Activated T-helper 17 cell treated with anti-CD3 and anti-CD28 coated beads, Interleukin-2, amount 50 U/mL, for 72 hours (primary cell): ENCODE measurements at places on chromosomes 7 and 10.
A peak's percentile ranks its signal among the peaks of the same experiment; 100 is the strongest.

DNA sequence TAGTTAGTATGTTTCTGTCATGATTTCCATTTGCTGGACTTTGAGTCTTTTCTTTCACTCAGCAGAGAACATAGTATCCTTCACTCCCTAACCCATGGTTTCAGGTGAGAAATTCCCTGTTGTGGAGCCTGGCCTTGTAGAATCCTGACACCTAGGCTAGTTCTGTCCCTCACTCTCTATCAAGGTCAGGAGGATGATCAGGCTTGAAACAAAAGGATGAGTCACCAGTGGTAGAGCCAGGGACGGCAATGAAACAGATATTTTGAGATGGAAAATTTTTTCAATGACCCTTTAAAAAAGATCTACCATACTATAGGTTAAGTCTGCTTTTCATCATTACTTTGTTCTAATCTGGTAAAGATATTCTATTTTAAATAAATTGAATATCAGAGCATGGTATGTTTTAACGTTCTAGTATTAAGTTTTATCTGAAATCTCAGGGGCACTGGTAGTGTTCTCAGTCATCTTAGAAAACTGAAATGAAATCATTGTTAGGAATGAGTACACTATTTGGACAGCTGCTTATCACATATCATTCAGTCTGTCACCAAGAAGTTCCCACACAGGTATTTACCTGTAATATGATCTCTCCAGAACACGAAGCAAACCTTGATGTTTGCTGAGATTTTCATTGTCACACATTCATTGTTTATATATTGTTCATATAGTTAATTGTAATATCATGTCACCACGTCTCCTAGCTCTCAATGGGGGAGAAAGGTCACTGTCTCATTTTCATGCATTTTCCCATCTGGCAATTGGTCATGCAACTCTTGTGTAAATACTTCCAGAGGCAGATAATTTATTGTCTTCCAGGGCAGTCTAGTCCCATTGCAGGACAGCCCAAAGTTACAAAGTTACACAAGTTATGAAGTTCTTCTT lies 299.9 kb upstream of the LRRTM3 start:
- no peak for ATAC-seq

DNA sequence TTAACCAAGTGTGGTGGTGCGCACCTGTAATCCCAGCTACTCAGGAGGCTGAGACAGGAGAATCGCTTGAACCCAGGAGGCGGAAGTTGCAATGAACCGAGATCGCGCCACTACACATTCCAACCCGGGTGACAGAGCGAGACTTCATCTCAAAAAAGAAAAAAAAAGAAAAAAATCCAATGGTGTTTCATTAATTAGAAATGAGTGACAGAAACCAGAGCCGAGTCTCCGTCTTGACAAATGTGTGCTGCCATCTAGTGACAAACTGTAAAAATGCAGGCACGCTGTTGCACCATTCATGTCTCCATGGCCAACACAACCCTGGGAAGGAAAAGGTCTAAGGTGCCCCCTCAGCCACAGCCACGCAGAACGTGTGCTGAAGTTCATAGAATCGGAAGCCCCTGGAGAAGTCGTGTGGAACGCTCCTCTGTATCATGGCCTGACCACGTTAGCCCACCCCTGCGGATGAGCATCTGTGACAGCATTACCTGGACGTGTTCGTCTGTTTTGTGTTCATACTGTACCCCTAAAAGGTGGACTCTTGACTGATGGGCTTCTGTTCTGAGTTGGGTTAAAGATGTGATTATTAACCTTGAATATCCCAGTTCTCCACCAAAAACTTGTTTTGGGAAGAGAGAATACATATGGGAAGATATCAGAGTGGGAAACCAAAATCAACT lies 94.9 kb downstream of the LYZL2 start:
- ATAC-seq, result peak; percentile 60

GRCh38 chr7:14894826-14895225 lies 7.7 kb downstream of the DGKB start:
- ATAC-seq, result no peak

DNA sequence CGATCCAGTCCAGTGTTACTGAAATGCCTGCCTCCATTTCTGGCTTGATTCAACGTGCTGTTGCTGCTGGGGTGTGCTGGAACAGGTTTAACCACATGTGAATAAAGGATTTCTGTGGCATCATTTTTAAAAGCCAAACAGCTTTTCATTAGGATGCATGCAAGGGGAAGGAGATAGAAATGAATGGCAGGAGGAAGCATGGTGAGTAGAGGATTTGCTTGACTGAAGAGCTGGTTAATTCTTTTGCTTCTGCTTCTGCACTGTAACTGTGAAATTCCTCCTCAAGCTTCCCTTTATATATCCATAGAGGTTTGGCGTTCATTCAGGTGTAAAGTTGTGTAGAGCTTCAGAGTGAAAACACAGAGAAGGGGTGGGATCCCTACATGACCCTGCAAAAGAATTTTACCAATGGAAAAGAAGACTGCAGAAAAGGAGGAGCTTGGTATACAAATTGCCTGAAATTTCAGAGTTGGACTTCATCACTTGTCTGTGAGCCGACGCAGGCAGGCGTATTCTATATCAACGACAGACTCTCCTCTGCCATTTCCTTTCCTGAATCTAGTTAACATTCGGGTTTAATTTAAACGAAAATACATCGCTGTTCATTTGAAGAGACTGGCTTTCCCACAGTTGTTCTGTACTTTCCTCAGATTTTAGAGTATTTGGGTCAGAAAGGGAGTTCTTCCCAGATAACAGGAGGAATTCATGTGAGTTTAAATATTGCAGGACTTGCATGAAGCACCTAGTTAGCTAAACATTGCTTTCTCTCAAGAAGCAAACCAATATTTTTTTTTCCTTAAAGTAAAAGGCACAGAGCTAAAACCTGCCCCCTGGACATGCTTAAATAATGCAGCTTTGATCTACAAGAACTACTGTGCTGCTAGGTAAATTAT lies at the start of gene SOSTDC1:
SOSTDC1 (minus strand) TSS at position 270 of the 893 bp plus-strand sequence; CDS start at position 200, 70 bp downstream.
- ATAC-seq, result no peak

GRCh38 chr7:138238734-138239659 lies 162.7 kb downstream of the AKR1D1 start:
- ATAC-seq, result no peak

DNA sequence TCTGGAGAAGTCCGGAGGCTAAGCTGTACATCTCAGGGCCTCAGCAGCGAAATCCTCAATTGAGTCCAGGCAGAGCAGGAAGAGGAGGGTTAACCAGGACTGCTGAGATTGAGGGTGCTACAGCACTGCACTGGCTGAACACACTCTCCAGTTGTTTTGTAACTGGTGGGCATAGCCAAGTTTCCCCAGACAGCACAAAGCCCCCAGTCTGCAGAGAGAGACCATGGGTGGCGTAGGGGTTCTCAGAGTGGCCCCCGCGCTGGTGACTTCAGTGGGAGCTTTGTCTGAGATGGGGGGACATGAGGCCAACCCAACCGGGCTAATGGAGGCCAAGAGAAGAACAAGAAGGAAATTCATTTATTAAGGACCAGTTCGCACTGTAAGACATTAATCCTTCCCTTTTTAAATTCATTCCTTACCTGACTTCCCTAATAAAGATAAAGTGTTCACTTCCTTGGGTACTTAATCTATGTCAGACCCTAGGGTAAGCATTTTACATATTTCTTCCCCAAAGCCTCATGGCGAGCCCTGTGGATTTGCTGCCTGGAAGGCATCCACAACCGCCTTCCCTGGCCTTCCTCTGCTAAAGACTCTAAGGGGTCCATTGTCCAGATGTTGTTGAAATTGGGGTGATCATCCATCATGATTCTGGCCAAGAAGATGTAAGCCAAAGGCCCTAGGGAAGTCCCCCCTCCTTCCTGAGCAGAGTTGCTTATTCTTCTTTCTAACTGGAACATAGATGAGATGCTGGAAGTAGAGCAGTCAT lies 121.4 kb upstream of the CHST15 start:
- ATAC-seq, result no peak

GRCh38 chr10:119830851-119831250 lies 41.8 kb downstream of the MCMBP start:
- ATAC-seq, result no peak

DNA sequence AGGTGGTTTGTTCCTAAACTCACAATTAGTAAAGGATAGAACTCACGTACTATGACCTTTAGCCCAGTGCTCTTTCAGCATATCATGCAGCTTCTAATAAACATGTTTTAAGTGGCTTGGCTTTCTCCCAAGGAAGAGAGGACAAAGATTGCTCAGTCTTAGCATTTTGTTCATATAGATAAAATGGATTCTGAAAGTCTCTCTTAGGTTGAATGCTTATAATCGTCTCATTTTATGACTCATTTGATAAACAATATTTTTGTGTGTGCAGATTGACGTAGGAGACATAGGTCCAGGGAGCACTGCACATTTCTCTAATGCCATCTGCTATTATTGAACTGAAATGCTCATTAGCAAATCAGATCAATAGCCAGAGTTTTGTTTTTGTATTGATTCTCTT lies 44.8 kb downstream of the GNAT3 start:
- ATAC-seq, result no peak

DNA sequence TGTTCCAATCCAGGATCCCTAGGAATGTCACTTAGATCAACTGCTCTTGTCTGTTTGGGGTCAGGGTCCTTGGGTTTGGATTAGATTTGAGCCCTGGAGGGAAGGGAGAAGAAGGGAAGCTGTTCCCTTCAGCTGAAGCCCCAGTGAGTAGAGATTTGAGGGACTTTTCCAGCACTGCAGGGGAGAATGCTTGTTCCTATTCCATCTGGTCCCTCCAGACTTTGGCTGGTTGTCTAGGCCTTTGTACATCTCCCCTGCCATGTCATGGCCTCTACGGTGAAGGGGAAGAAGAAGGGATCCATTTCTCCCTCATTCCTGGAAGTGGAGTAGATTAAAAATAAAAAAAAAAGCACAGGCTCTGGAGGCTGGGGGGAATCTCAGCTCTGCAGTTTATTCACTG lies 11.1 kb downstream of the C10orf62 start:
- ATAC-seq, result no peak

DNA sequence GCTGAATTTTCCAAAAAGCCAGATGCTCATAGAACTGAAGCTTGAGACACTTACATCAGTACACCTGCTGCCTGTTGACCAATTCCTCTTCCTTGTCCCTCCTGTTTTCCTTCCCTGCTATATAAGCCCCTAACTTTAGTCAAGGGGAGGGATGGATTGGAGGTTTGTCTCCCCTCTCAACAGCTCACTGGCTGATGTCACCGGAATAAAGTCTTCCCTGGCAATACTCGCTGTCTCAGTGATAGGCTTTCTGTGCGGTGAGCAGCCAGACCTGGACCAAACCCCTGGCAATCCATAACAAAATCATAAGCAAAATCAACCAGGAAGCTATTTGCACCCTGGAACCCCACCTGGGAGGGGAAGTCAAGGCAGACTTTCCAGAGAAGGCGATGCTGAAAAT lies 929 bp upstream of the IRF5 start:
- ATAC-seq, result no peak

DNA sequence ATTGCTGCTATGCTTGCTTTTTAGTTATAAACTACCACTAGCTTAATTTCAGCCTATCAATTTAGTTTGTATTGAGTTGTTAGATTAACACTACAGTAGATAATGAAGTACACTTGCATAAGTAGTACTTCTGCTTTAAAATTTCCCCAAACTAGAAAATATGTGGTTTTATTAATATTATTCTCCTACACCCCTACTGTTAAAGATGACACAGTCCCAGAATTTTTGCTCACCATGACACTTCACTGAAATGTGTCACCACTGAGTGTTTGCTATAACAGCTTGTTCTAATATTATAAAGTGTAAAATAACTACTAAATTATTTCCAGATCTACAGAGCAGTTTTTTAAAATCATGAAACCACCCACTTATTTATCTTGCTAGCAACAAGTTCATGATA lies 31.6 kb downstream of the RHEB start:
- ATAC-seq, result no peak

- ATAC-seq, result no peak
These were observed 655.6 kb downstream of the SORCS1 start for GRCh38 chr10:106508950-106509349.

- peak; percentile 74 for ATAC-seq
These were observed 11.7 kb downstream of the NOBOX start for GRCh38 chr7:144391823-144392255.

GRCh38 chr7:16803125-16803524 lies 1.7 kb downstream of the AGR2 start:
- no peak for ATAC-seq

- no peak for ATAC-seq
These were observed 71.7 kb downstream of the TMEM178B start for GRCh38 chr7:141145630-141145982.

- ATAC-seq, result no peak
These were observed 173.5 kb downstream of the BAMBI start for GRCh38 chr10:28850784-28851183.

- ATAC-seq, result no peak
These were observed 830 bp downstream of the MET start for GRCh38 chr7:116672596-116673456.

- ATAC-seq, result no peak
These were observed 112.2 kb downstream of the MYO3A start for GRCh38 chr10:26046073-26046700.

GRCh38 chr7:125814100-125814499 lies 884.5 kb upstream of the POT1 start:
- no peak for ATAC-seq

- no peak for ATAC-seq
These were observed 149.4 kb downstream of the USP6NL start for GRCh38 chr10:11462071-11462470.

DNA sequence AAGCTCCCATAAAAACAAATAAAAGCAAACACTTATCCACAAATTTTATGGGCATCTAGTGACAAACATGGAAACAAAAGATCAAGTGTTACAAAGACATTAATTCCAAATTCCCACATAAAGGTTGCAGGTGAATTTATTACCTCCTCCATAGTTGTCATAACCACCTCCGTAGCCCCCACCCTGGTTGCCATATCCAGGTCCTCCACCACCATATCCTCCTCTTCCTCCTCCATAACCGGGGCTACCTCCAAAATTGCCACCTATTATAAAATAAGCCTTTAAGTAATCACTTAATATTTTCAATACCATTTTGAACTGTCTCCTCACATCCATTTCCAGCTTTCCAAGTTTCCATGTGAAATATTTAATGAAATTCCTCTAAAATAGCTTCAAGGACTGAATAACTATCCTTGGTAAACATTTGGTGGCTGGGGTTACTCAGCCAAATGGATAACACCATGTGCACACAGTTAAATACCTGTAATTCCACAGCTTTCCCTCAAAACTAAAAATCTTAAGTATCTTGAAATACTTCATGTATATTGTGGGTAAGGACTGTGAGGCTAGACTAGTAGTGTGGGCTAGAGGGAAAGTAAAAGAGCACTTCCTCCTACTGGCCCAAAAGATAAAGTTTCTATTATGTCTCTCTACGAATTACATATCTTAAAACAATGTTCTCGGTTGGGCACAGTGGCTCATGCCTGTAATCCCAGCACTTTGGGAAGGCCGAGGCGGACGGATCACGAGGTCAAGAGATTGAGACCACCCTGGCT lies 6.9 kb downstream of the HNRNPA2B1 start:
- no peak for ATAC-seq

DNA sequence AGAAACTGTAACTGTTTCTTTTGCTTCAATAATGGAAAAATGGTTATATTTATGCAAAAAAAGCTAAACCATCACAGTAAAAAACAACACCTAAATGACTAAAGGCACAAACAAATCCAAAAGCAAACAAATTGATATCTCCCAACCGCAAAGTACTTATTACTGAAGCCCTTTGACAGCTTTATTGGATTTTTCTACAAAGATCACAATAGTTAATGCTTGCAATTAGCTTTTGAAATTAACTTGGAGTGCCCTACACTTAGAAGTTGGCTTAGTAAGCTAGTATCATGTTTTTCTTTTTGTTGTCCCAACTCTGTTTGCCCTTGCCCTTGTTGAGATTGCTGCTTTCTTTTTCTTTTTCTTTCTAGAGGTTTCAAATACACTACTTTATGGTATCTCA lies 257.5 kb downstream of the INHBA start:
- ATAC-seq, result no peak

- no peak for ATAC-seq
These were observed 180.8 kb downstream of the CUX1 start for GRCh38 chr7:101998029-101998905.

- no peak for ATAC-seq
These were observed 1163.4 kb upstream of the AUTS2 start for GRCh38 chr7:68434857-68435256.
